ENCODE measurements at places on chromosomes 2 and 18.

DNA sequence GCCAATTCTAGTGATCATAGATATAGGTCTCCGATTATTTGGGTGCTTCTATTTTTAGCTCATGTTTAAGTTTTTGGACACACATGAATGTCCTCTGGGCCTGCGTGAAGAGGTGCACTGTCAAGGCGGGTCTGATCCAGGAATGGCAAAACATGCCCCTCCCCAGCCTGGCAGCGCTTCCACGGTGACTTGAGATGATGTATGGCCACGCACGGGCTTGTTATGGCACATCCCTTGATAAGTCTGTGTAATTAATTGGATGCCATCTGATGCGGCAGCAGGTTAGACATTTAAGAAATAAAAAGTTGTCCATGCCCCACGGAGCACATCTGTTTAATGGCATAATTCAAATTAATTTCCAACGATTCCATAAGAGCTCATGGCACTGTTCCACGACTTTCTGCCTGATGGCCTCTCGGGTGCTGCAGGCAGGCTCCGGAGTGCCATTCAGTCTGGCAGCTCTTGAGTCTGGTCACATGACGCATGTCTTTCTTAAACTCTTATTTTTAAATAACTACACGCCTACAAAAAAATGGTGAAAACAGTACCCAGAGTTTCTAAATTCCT, 151.4 kb downstream of the ACKR3 start:
- DNase-seq: no peak

GRCh38 chr2:71611247-71611646, 157.9 kb downstream of the DYSF start:
- no peak for DNase-seq

- DNase-seq: no peak
Measured at GRCh38 chr2:11320698-11321492, 23.5 kb downstream of the ROCK2 start.

- no peak for DNase-seq
Measured at GRCh38 chr2:66030553-66030952, 404.4 kb upstream of the MEIS1 start.

All from activated CD4-positive, alpha-beta T cell treated with anti-CD3 and anti-CD28 coated beads for 36 hours (primary cell).